H7 (cell line): ENCODE measurements at places on chromosomes 7 and 10.

GRCh38 chr7:70410134-70410750 is 721.7 kb upstream of the GALNT17 start:
- DNase-seq = no peak

DNA sequence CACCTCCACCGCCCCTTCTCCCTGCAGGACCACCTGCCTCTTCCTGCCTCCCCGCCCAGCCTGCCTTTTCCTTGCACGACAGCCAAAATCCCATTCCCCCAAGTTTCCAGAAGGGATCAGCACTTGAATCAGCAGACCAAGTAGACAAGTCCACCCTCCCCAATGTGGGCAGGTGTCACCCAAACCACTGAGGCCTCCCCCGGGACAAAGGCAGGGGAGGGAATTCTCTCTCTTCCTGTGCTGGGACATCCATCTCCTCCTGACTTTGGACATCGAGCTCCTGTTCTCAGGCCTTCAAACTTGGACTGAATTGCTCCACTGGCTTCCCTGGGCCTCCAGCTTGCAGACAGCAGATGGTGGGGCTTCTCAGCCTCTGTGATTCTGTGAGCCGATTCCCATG is 21.6 kb upstream of the PSMG3 start:
- no peak for DNase-seq

- DNase-seq = no peak
Observed at GRCh38 chr7:117230276-117231046, 92.4 kb downstream of the WNT2 start.

DNA sequence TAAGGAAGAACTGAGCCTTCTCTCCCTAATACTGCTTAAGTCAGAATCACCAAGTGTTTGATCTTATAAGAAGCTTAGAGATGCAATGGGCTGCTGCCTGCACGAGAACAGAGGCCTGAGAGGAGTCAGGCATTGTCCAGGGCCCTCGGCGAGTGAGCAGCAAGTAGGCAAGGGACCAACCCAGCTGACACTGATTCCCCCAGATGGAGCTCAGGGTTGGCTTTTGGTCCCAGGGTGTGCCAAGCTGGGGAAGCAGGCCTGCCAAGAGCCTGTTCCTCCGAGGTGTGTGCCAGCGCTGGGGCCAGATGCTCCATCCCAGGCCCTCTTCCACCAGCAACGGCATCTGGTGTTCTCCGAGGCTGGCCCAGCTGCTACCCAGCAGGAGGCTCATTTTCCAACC is 222.0 kb upstream of the ZMIZ1 start:
- no peak for DNase-seq

DNA sequence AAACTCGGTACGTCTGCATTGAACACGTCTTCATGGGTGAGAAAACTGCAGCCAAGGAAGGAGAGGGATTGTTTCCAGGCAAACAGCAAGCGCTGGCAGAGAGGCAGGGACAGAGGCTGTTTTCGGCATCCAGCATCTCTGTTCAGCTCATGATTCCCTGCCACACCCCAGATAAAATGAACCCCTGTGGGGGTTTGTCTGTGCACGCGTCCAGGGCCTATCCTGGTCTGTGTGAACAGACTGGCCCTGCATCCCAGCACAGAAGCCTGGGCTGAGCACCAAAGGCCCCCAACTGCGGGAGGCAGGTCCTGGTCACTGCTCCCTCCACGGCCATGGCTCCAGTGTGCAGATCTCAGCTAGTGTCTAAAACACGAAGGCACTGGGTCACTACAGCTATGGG is 83.3 kb upstream of the FAM20C start:
- DNase-seq = no peak
